ENCODE measurements at places on chromosomes 12 and 14.

- DNase-seq: peak; percentile 85
These were observed at the start of gene ACVR1B for GRCh38 chr12:51951199-51951842. Gene ACVR1B (plus strand): TSS chr12:51951699. CDS start chr12:51951744, 45 bp downstream.

GRCh38 chr14:53273671-53274072 is 120.5 kb upstream of the DDHD1 start:
- peak; percentile 69 for DNase-seq

DNA sequence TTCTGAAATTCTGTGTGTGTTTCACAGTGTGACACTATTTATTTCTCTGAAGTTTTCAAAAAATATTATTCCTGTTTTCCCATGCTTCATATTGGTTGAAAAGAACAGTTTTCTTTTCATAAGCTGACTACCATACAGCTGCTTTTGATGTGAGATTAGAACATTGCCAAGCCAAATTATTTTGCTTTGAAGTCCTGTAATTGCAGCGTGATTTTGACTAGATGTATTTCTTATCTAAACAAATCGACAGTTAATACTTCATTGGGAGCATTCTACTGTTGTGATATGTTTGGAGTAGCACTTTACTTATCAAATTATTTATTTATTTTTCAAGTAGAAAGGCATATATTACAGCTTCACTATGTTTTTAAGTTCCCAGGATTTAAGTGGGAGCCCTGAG is 132.0 kb downstream of the DACT1 start:
- DNase-seq: no peak

GRCh38 chr14:39229601-39230110 is 4.1 kb upstream of the MIA2 start:
- DNase-seq: no peak

GRCh38 chr14:23881282-23881681 is 72.3 kb upstream of the DHRS4 start:
- no peak for DNase-seq

- peak; percentile 89 for DNase-seq
These were observed 149.5 kb downstream of the ETV6 start for GRCh38 chr12:11798856-11799501.

- DNase-seq: no peak
These were observed 29.9 kb upstream of the MYBPC1 start for GRCh38 chr12:101564912-101565311.

GRCh38 chr12:34300376-34301250 is 278.3 kb downstream of the ALG10 start:
- DNase-seq: no peak

- no peak for DNase-seq
These were observed 3.7 kb downstream of the NFKBIA start for GRCh38 chr14:35400648-35401421.

DNA sequence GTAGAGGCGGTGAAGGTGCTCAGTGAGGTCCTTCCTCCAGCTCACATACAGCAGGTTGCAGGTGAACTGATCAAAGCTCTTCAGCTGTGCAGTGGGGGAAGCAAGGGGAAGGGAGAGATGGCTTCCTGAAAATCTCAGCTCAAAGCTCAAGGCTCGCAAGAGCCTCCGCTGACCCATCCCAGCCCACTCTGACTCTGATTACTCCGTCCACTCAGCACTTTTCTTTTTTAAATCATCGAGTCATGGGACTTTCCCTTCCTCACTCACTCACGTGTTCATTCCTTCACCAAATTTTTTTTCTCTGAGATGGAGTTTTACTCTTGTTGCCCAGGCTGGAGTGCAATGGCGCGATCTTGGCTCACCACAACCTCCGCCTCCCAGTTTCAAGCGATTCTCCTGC is 4.7 kb downstream of the ABCD4 start:
- no peak for DNase-seq

DNA sequence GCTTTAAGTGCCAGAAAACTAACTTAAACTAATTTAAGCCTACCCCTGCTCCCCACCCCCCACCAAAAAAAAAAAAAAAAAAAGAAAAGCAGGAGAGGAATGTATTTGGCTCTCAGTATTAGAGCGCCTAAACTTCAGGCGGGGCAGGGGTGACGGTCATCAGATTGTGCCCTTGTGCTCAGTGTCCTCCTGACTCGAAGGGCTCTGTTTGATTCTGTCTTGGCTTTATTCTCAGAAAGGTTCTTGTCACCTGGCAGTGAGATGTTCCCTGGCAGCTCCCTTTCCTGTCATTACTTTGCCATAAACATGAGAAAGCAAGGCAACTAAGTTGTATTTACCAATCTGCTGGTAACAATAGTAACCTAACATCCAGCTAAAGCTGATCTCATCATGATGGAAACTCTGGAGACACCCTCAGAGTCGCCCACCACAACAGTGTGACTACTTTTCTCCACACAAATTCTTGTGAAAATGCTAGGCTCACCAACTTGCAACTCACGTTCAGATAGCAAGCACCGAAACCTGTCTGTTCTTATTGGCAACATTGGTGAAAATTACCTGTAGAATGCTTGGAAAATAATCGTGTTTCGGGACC is 39.0 kb upstream of the WNK1 start:
- no peak for DNase-seq

GRCh38 chr14:53652068-53652467 is 304.6 kb downstream of the BMP4 start:
- no peak for DNase-seq

- peak; percentile 3 for DNase-seq
These were observed 28.8 kb downstream of the PAX9 start for GRCh38 chr14:36690311-36691040.

- DNase-seq: no peak
These were observed 1042.4 kb downstream of the AACS start for GRCh38 chr12:126107659-126108058.

Data from fibroblast of mammary gland (primary cell).